ENCODE measurements at places on chromosomes 7 and 10.

- DNase-seq: no peak
Measured at GRCh38 chr10:63376560-63377304, 89.0 kb downstream of the JMJD1C start.

- DNase-seq: no peak
Measured at GRCh38 chr7:15686295-15686956, at the start of gene MEOX2. MEOX2 (minus strand) TSS chr7:15686683; CDS start chr7:15686402, 281 bp downstream.

DNA sequence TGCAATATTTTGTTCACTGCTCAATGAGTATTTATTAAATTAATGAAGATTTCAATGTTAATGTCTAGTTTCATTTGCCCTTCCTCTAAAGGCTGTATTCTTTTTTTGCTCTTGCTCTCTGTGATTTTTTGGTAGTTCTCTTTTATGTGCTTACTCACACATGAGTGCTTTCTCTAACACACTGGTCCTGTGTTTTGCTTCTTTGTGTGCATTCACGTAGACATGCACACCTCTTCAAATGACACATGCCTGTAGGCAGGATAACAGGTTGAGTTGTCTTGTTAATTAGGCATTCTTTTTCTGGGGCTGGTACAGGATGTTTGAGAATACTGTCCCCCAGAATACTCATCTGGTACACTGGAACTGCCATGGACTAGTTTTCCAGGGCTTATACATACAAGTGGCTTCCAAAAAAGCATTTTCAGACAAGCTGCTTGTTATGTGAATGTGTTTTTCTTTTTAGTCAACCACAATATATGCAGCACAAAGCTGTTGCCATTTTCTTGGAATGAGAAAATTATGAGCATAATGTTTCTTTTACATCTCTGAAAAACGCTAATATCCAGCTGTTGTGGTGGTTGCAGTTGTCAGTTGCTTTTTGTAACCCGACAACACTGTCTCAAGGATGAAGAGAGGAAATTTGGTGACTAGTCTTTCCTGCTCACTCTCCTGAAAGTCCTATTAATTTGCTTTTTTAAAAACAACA is 416.4 kb downstream of the AUTS2 start:
- DNase-seq: no peak

- DNase-seq: no peak
Measured at GRCh38 chr10:29131952-29132547, 156.8 kb upstream of the LYZL1 start.

GRCh38 chr7:112064627-112065385 is 141.4 kb downstream of the DOCK4 start:
- no peak for DNase-seq

DNA sequence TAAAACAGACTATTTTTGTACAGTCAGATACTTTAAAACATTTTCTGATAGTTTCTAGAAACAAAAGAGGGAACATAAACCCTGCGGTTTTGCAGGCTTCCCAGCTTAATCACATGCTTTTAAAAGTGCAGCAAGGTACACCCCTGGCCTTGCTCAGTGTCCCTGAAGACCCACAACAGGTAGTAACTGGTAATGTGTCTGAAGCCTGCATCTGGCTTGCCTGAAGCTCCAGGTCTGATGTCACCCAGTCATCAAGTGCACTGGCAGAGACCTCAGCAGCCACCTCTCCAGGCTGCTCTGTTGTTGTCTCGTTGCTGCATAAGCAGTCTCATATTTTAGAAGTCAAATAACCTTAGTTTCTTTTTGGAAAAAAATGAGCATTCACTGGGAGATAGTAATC is 376.1 kb upstream of the MTPN start:
- DNase-seq: no peak

GRCh38 chr7:108454674-108455550 is 1.3 kb downstream of the NRCAM start:
- no peak for DNase-seq

- DNase-seq: no peak
Measured at GRCh38 chr10:34916314-34916713, 101.2 kb upstream of the PARD3 start.

DNA sequence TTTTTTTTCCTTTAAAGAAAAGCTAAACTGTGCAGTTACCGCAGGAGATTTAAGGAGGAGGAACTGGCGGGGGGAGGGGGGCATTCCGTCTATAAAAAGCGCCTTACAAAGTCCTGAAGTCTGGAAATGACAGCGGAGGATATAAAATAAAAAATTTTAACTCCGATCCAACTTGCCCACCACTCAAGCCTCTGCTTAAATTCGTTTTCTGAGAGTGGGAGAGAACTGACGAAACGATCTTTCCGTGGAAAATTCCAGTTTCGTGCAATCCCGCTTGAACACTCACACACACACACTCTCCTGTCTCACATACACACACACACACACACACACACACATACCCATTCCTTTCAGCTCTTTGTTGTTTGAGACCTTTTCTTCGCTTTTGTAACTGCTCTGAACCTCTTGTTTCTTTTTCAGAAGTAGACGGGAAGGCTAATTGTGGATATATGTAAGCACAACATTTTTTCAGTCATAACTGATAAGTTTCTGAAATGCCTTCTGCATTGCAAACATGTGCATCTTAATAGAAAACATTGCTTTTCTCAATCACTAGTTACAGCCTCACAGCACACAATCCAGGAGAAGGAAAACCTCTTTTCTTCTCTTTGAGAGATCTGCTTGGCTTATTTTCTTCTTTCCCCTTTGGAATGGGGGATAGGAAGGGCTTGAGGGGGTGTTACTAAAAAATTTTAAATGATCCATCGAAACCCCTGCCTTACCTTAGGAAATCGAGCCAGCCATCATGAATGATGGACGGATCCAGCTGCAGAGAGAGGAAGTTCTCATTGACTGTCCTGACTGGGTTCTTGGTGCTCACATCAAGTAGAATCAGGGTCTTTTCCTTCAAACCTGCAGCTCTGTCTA is 628 bp downstream of the HPSE2 start:
- DNase-seq: no peak

GRCh38 chr10:30368065-30368718 is 19.1 kb upstream of the MTPAP start:
- DNase-seq: no peak

- peak; percentile 23 for DNase-seq
Measured at GRCh38 chr7:116802746-116803152, 59.6 kb upstream of the CAPZA2 start.

GRCh38 chr10:76950354-76950753 is 687.3 kb downstream of the KCNMA1 start:
- no peak for DNase-seq

DNA sequence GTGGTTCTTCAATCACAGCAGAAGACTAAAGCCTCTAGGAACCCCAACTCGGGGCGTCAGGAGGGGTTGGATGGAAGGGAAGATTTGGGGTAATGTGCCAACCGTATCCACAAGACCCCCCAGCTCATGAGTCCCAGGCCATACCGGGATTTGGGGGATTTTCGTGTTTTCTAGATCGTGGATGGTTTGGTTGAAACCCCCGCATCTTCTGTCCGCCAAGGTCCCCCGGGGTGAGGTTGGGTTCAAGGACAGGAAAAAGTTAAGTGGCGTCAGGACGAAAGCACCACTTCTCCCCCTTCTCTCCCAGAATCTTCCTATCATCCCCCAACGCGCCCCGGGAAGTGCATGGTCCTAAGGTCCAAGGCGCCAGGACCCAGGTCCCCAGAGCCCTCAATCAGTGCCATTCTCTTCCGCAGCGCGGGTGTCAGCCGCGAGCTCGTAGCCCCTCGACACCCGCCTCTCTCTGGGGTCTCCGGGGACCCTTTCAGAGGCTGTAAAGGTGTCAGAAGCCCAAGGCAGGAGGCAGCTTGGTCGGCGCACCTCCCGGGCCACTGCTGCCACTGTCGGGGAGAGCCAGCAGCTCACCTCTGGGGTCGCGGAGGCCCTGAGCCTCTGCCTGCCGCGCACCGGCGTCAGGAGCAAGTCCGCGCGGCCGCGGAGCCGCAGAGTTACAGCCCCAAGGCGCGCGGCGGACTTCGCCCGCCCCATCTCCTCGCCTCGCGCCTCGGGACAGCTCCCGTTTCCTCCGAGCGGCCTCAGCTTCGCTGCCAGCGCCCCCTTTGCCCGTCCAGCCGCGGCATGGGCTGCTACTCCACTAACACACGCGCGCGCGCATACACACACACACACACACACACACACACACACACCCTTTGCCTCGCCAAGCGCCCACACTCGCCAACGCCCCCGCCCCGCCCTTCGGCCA is 1.5 kb downstream of the MKX start:
- no peak for DNase-seq

DNA sequence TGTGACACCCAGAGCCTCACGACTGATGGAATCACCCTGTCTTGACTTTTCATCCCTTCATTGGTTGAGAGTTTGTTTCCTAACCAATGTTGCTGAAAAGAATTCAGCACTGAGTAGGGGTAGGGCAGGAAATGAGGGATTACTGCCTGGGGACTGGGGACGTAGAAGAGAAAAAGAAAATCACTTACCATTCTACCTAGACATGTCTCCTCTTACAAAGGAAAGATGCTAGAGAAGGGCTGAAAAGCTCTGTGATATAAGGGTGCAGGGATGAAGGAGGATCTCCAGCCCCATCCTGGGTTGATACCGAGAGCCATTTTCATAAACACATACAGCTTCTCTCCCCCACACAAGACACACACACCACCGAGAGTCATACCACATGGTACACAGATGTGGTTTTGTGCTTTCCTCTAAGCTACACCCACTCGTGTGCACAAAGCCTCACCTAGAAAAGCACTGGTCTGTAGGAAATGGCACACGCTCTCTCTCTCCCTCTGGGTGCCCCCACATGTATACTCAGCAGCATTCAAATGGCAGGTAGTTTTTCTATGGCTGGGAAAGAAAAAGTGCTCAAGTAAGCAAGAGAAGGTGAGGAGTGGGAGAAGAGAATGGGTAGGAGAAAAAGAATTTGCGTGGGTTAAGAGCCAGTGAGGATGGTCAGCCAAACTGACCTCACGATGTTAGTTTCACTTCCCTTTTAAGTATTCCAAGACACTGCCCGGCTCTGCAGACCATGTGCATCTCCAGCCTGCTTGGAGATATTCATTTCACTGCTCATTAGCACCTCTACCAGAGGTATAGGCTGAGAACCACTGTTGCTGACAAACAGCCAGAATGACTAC is 85.8 kb downstream of the CALD1 start:
- DNase-seq: peak; percentile 10

DNA sequence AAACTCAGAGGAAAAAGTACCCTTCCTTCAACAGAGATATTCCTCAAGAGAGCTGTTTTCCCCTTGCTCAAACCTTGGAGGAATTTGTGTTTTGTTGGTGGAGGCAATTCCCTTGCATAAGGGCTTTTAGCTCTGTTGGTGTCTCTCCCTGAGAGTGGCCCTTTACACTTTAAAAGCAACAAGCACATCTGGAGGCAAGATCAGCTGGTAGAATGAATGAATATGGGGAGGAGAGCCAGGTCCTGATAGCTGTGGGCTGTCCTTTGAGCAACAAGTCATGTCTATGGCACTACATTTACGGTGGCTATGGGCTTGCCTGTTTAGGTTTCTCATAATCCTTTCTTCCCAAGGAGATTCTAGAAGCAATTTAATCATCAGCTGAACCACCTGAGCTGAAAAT is 384.0 kb downstream of the SORCS3 start:
- no peak for DNase-seq

DNA sequence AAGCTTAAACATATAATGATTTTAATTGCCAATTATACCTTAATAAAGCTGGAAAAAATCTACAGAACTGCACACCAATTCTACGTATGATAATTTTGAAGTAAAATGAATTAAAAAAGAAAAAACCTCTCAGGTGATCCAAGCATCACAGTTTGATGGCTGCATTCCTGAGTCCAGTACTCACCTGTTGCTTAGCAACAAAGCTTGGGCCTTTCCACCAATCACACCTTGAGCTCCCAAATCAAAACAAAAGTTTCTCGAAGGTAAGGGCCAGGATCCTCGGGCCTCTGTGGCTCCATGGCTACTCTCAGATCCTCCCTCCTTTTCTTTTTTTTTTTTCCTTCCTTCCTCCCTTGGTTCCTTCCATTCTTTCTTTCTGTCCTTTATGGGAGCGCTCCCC is 137.2 kb upstream of the PCBD1 start:
- DNase-seq: no peak

DNA sequence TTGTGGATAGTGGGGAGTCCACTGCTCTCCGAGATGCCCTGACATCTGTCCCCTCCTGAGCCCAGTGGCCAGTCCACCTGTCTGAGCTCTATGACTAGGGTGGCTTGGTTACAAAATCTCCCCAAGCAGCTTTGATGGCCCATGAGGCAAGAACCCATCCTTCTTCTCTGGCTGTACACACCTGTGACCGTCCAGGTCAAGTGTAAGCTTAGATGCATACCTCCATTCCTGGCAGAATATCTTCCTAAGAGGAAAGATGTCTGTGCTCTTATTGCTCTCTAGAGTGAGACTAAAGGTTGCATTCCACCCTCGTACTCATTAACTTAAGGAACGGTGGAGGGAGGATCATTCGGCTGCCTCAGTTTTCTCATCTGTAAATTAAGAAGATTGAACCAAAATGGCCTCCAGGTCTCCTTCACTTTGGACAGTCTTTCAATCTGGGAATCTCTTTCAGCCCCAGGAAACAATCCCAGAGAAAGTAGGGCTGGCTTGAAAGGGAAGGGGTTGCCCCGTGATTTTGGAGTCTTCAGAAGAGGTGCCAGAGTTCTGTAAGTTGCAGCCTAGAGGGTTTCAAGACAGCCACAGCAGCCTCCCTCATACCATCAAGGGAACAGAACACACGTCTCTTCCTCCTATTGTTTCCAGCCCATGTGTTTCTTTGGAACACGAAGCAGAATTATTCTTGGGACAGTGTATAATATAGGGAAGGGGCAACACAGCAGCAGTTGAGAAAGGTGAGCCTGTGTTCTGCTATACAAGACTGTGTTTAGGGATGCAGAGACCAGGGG is 5.5 kb downstream of the HOXA4 start:
- no peak for DNase-seq

DNA sequence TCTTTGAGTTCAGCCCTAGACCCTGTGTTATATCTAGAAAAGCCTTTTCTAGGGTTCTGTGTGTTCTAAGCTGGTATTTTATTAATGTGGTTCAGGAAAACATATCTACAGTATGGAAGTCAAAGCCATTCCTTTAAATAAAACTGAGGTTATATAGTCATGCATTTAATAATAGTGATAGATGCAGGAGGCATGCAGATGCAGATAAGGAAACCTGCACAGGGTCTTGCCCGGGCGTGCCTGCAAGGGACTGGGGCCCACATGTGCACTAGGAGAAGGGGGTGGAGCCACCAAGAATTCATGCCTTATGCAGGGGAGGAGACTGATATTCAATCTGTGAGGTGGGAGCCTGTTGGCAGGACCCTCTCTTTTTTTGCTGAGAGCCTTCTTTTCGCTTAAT is 171.5 kb downstream of the PRPF18 start:
- DNase-seq: no peak

GRCh38 chr10:104582602-104582951 is 58.5 kb upstream of the SORCS3 start:
- DNase-seq: no peak

DNA sequence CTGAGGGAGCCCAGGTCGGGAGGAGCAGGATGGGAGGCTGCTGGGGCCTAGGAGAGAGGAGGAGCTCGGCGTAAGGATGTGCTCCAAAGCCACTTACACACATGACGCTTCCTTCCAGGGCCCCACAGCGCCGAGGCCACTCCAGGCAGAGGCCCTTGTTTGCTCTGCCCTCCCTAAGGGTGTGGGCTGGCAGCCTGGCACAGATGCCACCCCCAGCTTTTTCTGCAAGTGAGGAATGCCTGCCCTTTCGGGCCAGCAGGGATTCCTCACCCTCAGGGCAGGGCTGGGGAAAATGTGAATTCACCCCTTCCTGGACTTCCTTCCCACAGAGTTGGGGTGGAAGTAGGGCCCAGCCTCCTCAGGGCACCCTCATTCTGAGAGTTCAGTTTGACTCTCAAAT is 5.6 kb upstream of the AQP1 start:
- no peak for DNase-seq
